Neuronal stem cell (in vitro differentiated cells): ENCODE measurements at places on chromosomes 1 and 21.
A peak's percentile ranks its signal among the peaks of the same experiment; 100 is the strongest.

DNA sequence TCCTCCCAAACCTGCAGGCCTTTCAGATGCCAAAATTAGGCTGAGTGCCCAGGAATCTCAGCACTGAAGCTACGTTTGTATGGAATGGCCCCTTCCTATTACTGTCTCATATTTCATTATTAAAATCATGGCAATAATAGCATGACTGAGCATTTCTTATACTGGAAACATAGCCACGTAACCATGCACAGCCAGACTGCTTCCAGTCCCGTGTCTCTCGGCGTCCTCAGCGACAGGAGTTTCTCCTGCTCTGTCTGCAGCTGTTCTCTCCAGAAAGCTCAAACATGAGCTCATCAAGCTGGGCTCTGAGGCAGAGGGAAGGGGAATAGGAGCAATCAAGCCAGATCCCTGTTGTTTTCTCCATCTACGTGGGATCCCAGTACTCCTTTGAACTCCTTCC, 104.0 kb downstream of the CDC7 start:
- no peak overlapping the region for H3K4me3 ChIP-seq
- no peak overlapping the region for H3K27ac ChIP-seq
- no peaks in the 10 kb centered on the region for H3K27me3 ChIP-seq
- H3K36me3 ChIP-seq = no peaks in the 10 kb centered on the region
- H3K4me1 ChIP-seq = peaks cover 2% of the 10 kb centered on the region

GRCh38 chr1:81812712-81813111, 12.0 kb downstream of the ADGRL2 start:
- no peak overlapping the region for H3K4me3 ChIP-seq
- H3K36me3 ChIP-seq = no peaks in the 10 kb centered on the region
- peaks cover 36% of the 10 kb centered on the region for H3K4me1 ChIP-seq
- no peak overlapping the region for H3K27ac ChIP-seq
- DNase-seq = no peak
- no peaks in the 10 kb centered on the region for H3K27me3 ChIP-seq

DNA sequence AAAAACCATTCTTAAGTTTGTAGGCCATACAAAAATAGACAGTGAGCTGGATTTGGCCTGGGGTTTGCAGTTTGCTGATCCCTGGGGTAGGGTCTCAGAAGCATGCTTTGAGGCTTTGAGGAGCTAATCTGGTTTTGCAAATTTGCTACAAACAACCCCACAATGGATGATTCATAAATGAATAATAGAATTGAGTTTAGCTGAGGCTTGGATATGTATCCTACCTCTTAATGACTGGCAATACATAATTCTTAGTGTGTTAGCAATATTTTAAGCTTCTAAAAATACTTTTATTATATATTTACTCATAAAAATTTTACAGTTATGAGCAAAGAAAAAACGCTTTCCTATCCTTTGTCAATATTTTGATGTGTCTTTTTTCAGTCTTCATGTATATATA, 50.6 kb downstream of the ROR1 start:
- H3K27ac ChIP-seq = no peak overlapping the region
- no peak overlapping the region for H3K4me3 ChIP-seq
- DNase-seq = no peak
- H3K36me3 ChIP-seq = no peaks in the 10 kb centered on the region
- no peaks in the 10 kb centered on the region for H3K4me1 ChIP-seq

GRCh38 chr1:112325504-112325903, 70.5 kb upstream of the CTTNBP2NL start:
- H3K4me1 ChIP-seq = no peaks in the 10 kb centered on the region
- DNase-seq = no peak
- H3K36me3 ChIP-seq = no peaks in the 10 kb centered on the region
- no peak overlapping the region for H3K27ac ChIP-seq
- no peaks in the 10 kb centered on the region for H3K27me3 ChIP-seq

- no peaks in the 10 kb centered on the region for H3K4me1 ChIP-seq
- no peak overlapping the region for H3K27ac ChIP-seq
- no peaks in the 10 kb centered on the region for H3K36me3 ChIP-seq
These were observed 36.6 kb upstream of the PADI1 start for GRCh38 chr1:17168091-17168876.

DNA sequence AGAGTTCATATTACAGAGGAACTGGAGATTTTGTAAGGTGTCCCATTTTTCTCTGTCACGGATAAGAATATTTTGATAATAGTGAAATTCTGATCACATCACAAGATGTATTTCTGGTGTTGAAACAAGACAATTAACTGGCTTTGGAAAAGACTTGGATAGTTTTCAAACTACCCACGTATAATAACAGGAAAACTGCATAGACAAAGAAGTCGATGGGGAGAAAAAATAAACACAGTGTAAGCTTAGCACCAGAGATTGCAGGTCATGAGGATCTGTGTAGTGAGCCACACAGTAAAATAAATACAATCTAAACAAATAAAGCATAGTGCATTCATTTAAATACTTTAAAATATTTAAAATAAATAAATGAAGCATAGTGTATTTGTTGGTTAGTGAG, 452.3 kb upstream of the ADAMTS5 start:
- peaks cover 1% of the 10 kb centered on the region for H3K4me1 ChIP-seq
- H3K27ac ChIP-seq = no peak overlapping the region
- no peaks in the 10 kb centered on the region for H3K36me3 ChIP-seq
- no peak for DNase-seq
- H3K27me3 ChIP-seq = no peaks in the 10 kb centered on the region

DNA sequence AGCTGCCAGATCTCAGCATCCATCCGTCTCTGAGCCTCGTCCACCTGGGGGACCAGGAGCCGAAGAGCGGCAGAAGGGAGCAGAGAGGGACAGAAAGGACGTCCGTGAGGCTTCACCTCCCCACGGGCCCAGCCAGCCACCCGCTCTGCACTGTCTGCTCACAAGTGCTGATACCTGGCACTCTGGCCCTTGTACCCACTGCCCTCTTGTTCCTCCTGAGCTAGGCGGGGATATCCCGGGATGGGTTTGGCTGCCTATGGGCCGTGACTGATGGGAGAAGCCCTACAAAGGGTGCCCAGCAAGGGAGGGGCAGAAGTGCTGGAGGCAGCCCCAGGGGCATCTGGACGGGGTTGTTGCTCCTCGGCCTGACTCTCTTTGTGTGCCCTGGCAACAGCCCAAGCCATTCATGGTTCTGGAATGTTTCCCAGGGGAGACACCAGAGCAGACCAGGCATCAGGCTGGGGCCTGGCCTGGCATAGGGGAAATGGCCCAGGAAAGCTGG, 57.6 kb downstream of the LDLRAD2 start:
- H3K36me3 ChIP-seq = peaks cover 39% of the 10 kb centered on the region
- no peak overlapping the region for H3K4me3 ChIP-seq
- H3K27ac ChIP-seq = no peak overlapping the region
- H3K4me1 ChIP-seq = peaks cover 7% of the 10 kb centered on the region
- DNase-seq = no peak

GRCh38 chr1:207156095-207156494, 52.1 kb downstream of the C4BPA start:
- no peak overlapping the region for H3K4me3 ChIP-seq
- H3K36me3 ChIP-seq = no peaks in the 10 kb centered on the region
- no peaks in the 10 kb centered on the region for H3K27me3 ChIP-seq

DNA sequence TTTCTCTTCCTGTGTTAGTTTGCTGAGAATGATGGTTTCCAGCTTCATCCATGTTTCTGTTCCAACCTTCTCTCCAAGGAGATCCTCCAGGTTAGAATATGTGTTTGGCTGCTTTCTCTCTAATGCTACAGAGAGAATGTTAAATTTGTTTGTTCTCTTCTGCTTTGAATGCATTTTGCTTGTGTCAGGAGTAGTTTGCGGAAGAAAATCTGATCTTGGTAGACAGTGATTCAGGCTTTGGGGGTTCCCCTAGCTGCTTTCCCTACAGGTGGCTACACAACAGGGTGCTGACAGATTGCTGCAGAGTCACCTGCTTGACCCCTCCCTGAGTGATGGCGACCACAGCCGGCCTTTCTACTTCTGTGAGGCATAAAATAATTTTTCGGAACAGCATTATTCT, 41.8 kb downstream of the MACO1 start:
- no peak for DNase-seq
- H3K27ac ChIP-seq = no peak overlapping the region
- no peak overlapping the region for H3K4me3 ChIP-seq
- H3K27me3 ChIP-seq = no peaks in the 10 kb centered on the region
- H3K36me3 ChIP-seq = peaks cover 15% of the 10 kb centered on the region

DNA sequence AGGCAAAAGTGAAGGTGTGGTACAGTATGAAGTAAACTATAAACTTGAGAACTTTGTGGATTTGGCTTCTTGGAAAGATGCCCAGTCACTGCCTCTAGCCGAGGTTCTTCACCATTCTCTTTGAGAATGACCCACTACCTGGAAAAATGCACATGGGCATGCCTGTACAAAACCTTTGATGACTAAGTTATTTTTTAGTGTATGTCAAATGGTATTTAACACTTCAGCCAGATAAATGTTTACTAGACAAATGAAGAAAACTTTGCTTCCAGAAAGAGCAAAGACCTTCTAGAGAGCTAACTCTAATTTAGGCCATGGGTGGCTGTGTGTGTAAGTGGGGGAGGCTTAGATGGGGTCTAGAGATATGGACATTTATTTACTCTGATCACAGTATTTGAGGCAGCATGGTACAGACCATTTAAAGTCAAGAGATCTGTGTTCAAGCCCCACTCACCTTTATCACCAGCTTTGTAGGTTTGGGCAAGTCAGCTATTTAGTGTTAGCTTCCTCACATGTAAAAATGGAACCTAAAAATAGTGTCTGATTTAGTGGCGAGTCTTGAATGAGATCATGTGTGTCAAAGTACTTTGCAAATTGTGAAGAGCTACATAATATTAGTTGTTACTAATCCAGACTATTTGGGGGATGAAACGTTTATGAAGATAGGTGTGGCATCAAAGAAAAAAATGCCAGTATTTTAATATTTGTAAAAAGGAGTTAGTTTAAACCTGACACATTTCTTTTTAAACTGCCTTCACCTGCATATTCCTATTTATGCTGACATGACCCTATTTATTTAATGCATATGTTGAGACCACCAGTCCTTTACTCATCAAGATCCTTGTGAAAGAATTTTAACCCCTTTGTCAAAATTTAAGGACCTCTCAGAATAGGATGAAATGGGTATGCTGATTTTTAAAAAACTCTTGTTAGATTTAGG, 20.2 kb downstream of the NFYC start:
- no peak overlapping the region for H3K4me3 ChIP-seq
- H3K27me3 ChIP-seq = no peaks in the 10 kb centered on the region
- no peak for DNase-seq
- H3K4me1 ChIP-seq = peaks cover 12% of the 10 kb centered on the region

GRCh38 chr1:37628026-37628556, 6.6 kb downstream of the RSPO1 start:
- no peak overlapping the region for H3K27ac ChIP-seq
- H3K4me3 ChIP-seq = no peak overlapping the region
- H3K4me1 ChIP-seq = peaks cover 35% of the 10 kb centered on the region
- H3K27me3 ChIP-seq = peaks cover 91% of the 10 kb centered on the region
- no peak for DNase-seq

GRCh38 chr1:235075048-235075776, 53.4 kb downstream of the TOMM20 start:
- peaks cover 16% of the 10 kb centered on the region for H3K4me1 ChIP-seq
- peak overlapping the region; percentile 25 for H3K27ac ChIP-seq
- no peak overlapping the region for H3K4me3 ChIP-seq
- H3K27me3 ChIP-seq = no peaks in the 10 kb centered on the region

- peaks cover 13% of the 10 kb centered on the region for H3K4me1 ChIP-seq
- no peaks in the 10 kb centered on the region for H3K36me3 ChIP-seq
- no peak overlapping the region for H3K27ac ChIP-seq
- H3K27me3 ChIP-seq = no peaks in the 10 kb centered on the region
- no peak overlapping the region for H3K4me3 ChIP-seq
These were observed 43.2 kb upstream of the PBX1 start for GRCh38 chr1:164515711-164516331.

- no peaks in the 10 kb centered on the region for H3K36me3 ChIP-seq
- no peak overlapping the region for H3K27ac ChIP-seq
- H3K4me1 ChIP-seq = no peaks in the 10 kb centered on the region
- DNase-seq = no peak
- H3K27me3 ChIP-seq = no peaks in the 10 kb centered on the region
- H3K4me3 ChIP-seq = no peak overlapping the region
These were observed 31.9 kb upstream of the RXRG start for GRCh38 chr1:165476776-165477175.

DNA sequence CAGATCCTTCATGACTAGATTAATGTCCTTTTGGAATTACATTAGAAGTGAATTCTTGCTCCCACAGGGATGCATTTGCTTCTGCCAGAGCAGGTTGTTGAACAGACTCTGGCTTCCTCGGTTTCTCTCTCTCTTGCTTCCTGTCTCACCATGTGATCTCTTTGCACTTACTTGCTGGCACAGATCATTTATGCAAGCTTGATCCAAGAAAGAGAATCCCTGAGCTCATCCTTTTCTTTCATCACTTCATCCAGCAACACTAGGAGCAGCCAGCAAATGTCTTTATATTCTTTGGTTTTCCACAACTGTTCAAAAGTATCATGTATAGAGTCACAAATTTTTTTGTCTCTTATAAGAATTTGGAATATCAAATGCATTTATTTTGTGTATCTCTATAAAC, 313.5 kb downstream of the ZNF326 start:
- DNase-seq = no peak
- H3K4me1 ChIP-seq = no peaks in the 10 kb centered on the region
- H3K36me3 ChIP-seq = no peaks in the 10 kb centered on the region
- H3K27me3 ChIP-seq = no peaks in the 10 kb centered on the region
- no peak overlapping the region for H3K4me3 ChIP-seq
- no peak overlapping the region for H3K27ac ChIP-seq

DNA sequence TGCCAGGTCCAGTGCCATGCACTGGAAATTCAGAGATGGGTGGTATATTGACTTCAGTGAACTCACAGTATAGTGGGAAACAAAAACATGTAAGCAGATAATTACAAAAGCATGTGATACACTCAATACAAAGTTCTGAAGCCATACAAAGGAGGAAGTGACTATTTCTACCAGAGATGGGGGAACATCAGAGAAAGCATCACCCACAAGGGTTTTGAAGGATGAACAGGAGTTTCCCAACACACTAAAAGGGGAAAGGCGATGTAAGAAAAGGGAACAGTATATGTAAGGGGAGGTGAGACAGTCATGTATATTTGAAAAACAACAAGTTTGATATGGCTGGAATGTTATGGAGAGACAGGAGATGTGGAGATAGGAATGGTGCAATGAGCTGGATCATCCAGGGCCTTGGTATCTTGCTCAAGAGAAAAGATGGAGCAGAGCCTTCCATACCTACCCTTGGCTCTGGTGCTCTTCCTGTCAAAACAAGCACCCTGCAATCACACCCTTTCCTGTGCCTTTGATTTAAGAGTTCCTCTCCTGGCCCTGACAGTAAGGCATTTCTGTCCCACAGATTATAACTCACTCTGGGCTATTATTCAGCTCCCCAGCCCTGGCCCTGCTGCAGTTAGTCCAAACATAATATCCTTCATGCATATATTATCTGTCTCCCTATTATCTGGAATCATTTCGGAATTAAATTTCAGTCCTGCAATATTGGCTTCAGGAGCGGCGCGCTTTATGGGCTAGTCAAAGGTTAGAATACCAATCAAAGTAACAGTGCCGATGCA, 60.5 kb downstream of the DMAP1 start:
- H3K27me3 ChIP-seq = no peaks in the 10 kb centered on the region
- H3K4me1 ChIP-seq = peaks cover 7% of the 10 kb centered on the region
- H3K36me3 ChIP-seq = peaks cover 12% of the 10 kb centered on the region
- DNase-seq = no peak
- no peak overlapping the region for H3K4me3 ChIP-seq

- no peak for DNase-seq
- no peak overlapping the region for H3K27ac ChIP-seq
- no peaks in the 10 kb centered on the region for H3K36me3 ChIP-seq
- H3K27me3 ChIP-seq = no peaks in the 10 kb centered on the region
These were observed 90.8 kb upstream of the TNFSF4 start for GRCh38 chr1:173297798-173298391.

- no peaks in the 10 kb centered on the region for H3K36me3 ChIP-seq
- H3K27ac ChIP-seq = no peak overlapping the region
- peaks cover 20% of the 10 kb centered on the region for H3K27me3 ChIP-seq
- H3K4me1 ChIP-seq = no peaks in the 10 kb centered on the region
- no peak for DNase-seq
These were observed 19.1 kb downstream of the LRRC38 start for GRCh38 chr1:13494712-13495111.
